Hematopoietic multipotent progenitor cell (in vitro differentiated cells): ENCODE measurements at places on chromosomes 7 and 10.

DNA sequence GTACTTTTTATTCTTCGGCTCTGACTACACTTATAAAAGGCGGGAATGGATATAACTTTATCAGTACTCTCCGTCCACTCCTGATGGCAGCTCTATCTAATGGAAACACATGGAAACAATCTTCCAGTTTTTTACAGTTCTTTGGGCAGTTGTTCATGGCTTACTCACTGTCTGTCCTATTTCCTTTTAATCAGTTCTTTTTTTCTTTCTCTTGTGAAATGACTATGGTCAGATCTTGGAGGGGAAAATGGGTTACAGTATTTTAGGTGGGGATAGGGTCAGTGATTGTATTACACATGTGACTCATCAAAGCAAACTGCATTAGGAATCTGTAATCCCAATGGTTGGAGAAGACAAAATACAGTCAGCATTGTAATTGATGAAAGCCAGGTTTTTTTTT is 112.4 kb downstream of the BICC1 start:
- DNase-seq: no peak

DNA sequence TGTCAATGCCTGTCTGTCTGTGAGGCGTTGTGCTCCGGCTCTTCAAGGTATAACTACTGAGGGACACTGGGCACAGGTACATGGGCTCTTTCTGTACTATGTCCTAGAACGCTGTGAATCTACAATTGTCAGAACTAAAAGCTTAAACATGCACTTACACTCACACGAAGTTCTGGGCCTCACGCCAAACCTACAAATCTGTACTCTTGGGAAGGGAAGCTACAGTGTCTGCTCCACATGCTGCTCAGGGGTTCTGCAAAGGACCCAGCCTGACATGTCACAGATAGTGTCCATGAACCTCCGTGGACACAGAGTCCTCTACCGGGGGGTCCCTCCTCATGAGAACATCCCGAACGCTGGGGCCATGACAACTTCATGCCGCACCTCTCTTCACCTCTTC is 268.7 kb downstream of the WDR37 start:
- no peak for DNase-seq

GRCh38 chr7:91292506-91292905 is 28.3 kb downstream of the FZD1 start:
- DNase-seq: no peak

GRCh38 chr7:87882151-87882937 is 6.1 kb downstream of the DBF4 start:
- DNase-seq: no peak

DNA sequence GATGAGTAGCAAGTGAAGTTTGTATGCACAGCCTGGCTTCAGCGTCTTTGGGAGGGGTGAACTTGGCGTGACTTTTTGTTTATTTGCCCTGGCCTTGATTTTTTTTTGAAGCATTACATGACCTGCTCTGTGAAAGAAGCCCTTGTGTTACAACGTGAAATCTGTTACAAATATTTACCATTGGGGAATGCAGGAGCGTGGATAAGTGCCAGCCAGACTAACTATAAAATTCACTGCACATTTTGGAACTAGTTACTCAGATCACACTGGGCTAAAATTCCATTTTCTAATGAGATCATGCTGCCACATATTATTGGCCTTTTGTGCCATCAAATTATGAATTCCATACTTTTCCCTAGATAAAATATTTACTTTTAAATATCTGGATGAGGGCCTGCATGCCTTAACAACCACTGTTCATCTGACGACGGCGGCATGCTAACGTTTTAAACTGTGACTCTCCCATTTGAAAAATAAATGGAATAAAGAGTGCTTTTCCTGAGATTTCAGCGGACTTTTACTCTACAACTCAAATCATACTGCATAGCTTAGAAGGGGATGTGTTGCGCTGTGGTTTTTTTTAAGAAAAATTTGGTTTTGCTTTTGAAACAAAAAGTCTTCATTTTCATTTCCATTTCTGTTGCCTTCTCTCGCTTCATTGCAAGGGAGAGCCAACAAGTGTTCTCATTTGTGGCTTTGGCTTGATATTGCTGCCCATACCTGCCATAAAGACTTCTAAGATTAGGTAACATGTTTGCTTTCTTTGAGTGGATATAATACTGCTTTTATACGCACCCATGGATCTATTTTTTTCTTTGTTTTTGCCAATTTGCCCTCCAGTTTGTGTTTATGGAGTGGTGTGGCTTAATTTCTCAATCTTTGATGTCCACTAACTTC is 352.2 kb downstream of the TFEC start:
- no peak for DNase-seq

- DNase-seq: no peak
Measured at GRCh38 chr7:44046321-44047061, 2.0 kb downstream of the DBNL start.

GRCh38 chr10:102581981-102582580 is 62.2 kb upstream of the TRIM8 start:
- no peak for DNase-seq

DNA sequence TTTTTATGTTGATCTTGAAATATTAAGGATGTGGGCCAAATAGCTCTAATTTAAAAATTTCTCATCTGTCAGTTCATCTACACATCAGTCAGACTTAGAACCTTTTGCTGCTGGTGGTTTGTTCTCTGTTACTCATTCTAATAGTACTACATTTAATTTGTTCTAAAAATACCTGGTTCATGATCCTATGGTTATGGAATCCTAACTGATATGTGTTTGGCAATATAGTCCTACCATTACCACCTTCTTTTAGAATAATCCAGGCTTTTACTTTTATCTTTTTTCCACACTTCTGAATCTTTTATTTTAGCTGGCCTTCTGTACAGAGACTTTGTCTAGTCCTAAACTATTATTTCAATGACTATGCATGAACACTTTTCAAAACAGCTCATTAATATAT is 116.9 kb downstream of the SVOPL start:
- no peak for DNase-seq
